ENCODE measurements at places on chromosomes 3 and 15.

- DNase-seq: no peak
Observed at GRCh38 chr15:42919799-42920518, 619 bp downstream of the TTBK2 start.

DNA sequence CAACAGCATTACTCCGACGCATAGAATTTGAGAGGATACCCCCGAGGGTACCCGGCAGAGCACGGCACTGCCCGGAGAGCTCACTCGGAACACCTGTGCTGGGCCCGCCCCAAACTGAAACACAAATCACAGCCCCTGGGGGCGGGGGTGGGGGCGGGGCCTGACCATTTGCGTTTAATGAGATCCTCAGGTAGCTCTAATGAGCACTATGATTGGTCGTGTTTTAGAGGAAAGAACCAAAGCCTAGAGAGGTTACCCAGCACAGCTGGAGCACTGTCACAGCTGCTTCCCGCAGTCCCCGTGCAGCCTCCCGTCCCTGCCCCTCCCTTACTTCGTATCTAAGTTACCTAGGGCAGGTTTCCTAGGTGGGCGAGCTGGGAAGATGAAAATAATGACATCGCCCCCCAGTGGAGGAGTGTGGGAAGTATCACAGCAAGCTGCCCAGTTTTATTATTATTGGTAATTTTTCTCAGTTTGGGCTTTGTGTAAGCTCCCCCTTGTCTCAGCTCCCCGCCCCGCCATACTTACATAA, 187.1 kb downstream of the PDE8A start:
- no peak for DNase-seq

GRCh38 chr15:32775103-32775502, 57.3 kb downstream of the GREM1 start:
- no peak for DNase-seq

DNA sequence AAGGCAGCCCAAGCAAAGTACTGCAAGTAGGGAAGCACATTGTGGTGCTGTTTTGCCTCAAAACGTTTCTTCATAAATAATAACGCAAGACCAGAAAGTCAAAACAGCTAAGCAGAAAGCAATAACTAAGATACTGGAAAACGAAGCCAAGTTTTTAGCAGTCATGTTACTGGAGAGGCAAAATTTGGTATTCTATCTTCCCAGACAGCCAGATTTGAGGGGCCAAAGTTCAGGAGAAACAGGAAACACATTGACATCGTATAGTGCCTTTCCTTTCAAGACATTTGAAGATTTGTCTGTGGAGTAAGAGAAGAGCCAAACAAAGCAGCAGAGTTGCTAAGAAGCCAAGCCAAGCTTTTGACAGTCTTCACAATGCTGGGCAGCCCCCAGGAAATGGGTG, 843.6 kb upstream of the NECTIN3 start:
- no peak for DNase-seq

- no peak for DNase-seq
Observed at GRCh38 chr15:39285071-39285470, 295.8 kb upstream of the THBS1 start.

Measured in glomerular endothelial cell (primary cell).